ENCODE measurements at places on chromosomes 7 and 10. TPM values are rescaled to one million over a fixed set of nuclear protein-coding genes. Genes with fewer than 3 reads are reported as not detected.

Gene SLC25A28
- total RNA-seq: 47.4 TPM

Gene CABCOCO1
- total RNA-seq: not detected

DNA sequence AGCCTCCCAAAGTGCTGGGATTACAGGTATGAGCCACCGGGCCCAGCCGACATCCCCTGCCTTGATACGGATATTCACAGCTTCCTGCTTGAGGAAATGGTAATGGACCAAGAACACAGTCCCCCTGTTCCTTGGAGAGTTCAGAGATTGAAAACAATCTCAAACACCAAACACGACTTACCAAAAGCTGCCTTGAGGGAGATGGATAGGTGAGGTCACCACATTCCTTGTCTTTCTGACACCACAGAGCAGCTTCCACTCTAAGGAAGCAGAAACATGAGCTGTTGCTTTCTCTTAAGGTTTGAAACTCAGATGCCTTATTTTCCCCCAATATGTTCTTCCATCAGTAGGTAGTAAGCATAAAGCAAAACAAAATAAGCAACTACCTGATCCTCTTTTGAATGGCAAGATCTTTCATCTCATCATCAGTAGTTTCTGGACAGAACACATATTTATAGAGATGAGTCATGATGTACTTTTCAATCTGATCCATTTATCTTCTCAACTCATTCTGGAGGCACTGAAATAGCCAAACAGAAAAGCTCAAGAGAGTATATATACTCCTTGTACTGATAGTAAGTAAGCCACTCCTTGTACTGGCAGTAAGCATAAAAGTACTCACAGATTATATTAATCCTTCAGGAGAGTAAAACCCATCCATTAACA, 199.1 kb upstream of the KCTD7 start:
- H3K36me3 ChIP-seq: no peaks in the 10 kb centered on the region
- no peak for DNase-seq
- no peaks in the 10 kb centered on the region for H3K27me3 ChIP-seq
- no peak overlapping the region for H3K27ac ChIP-seq
- no peaks in the 10 kb centered on the region for H3K4me1 ChIP-seq
- no peak overlapping the region for H3K4me3 ChIP-seq

DNA sequence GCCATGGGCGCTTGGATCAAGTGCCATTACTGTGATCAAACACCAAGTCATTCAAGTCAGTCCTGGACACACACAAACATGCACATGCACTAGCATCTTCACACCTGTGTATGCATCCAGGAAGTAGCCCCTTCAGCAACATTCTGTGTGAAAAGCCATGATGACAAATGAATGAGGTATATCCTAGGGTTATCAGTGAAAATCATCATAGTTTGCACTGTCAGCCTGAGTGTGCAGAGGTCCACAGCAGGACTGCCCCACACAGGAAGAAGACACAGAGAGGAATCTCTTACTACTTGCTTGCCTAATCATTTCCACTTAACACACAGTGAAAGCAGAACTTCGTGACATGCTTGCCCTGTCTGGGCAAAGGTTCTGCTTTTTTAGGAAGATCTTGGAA, 184.0 kb upstream of the ADO start:
- no peak for DNase-seq
- peak overlapping the region; percentile 58 for H3K27ac ChIP-seq
- H3K4me1 ChIP-seq: peaks cover 11% of the 10 kb centered on the region
- no peaks in the 10 kb centered on the region for H3K36me3 ChIP-seq
- H3K4me3 ChIP-seq: no peak overlapping the region

DNA sequence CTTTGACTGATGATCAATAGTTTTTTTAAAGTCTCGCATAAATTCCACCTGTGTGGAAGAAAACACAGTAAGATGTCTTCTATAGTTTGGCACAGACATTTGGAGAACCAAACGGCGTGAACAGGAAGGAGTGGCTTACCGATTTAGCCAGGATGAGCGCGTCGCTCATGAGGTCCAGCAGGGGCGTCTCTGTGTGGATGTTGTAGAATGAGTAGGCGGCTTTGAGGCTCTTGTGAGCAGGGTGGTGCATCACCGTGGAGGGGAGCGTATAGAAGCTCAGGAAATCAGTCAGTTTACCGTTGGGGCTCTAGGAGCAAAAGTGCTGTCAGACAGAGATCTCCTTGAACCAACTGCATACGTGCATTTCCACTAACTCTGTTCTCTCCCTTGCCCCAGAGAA, 15.5 kb downstream of the RPP38 start:
- peaks cover 53% of the 10 kb centered on the region for H3K36me3 ChIP-seq
- H3K27me3 ChIP-seq: no peaks in the 10 kb centered on the region
- no peak overlapping the region for H3K27ac ChIP-seq
- H3K4me1 ChIP-seq: no peaks in the 10 kb centered on the region
- no peak overlapping the region for H3K4me3 ChIP-seq
